ENCODE measurements at places on chromosomes 16 and 17.
A peak's percentile ranks its signal among the peaks of the same experiment; 100 is the strongest.

- DNase-seq: peak; percentile 94
Observed at GRCh38 chr17:76700617-76701470, 9.9 kb downstream of the MXRA7 start.

GRCh38 chr17:40112191-40112711, 9.5 kb upstream of the MSL1 start:
- DNase-seq: no peak

GRCh38 chr17:57319806-57320205, 63.5 kb downstream of the MSI2 start:
- no peak for DNase-seq

DNA sequence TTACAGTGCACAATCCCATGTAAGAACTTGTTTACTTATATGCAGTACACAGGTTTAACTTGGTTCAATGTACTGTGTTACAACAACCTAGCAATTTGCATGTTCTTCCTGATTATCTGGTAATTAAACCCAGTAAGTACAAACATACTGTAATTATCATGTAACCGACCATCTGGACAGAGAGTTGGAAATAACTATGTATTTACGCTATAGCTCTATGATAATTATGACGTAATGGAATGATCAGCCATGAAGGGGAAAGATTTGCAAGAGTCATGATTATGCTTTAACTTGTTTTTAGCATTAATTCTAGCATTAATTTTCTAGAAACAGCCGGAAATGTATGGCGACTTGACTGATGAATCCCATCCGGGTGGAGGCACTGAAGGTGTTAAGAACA, 74.8 kb upstream of the SALL1 start:
- no peak for DNase-seq

- DNase-seq: peak; percentile 6
Observed at GRCh38 chr17:32519228-32520103, 32.7 kb downstream of the CDK5R1 start.

- peak; percentile 36 for DNase-seq
Observed at GRCh38 chr16:87186446-87186845, 130.7 kb downstream of the C16orf95 start.

DNA sequence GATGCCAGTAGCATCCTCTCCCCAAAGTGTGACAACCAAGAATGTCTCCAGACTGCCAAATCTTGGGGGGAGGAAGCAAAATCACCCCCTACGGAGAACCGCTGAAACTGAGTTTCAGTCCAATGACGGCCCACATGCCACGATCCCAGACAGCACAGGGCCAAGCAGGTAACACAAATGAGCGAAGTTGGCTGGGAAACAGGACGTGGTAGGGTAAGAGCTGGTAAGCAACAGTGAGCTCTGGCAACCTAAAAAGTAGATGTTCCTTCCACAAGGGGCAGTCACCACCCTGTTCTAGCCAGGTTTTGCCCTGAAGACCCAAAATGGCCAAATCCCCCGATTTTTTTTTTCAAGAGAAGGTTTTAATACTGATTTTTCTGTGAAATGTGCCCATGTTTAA, 25.4 kb downstream of the ZFHX3 start:
- no peak for DNase-seq

- DNase-seq: no peak
Observed at GRCh38 chr16:57478396-57479204, 7.7 kb downstream of the DOK4 start.

GRCh38 chr17:14150619-14151018, 81.3 kb downstream of the COX10 start:
- no peak for DNase-seq

- DNase-seq: no peak
Observed at GRCh38 chr17:18963126-18964017, 11.4 kb downstream of the SLC5A10 start.

GRCh38 chr16:55529018-55529417, 20.1 kb downstream of the LPCAT2 start:
- no peak for DNase-seq

DNA sequence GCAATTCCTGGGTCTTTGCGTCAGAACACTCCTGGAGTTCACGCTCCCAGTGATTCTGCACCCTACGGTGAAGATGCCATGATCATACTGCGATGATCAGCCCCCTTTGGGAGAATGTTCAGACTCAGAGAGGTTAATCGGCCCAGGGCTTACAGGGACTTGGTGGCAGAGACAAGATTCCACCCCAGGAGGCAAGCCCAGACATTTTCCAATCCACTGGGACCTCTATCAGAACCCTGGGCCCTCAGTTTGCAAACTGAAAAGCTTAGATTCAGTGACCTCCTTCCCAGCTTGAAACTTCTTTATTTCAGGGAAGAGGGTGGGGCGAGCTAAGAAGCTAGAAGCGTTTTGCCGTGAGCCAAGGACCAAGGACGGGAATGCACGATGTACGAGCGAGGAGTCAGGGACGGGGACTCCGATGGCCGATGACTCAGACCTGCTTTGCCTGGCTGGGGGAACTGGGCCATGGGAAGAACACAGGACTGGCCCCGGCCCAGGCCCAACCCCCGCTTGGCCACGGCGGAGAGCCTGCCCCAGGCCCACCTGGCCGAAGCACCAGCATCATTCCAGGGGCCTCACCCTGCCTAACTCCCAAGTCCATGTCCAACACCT, 34.7 kb downstream of the SOCS3 start:
- peak; percentile 73 for DNase-seq

DNA sequence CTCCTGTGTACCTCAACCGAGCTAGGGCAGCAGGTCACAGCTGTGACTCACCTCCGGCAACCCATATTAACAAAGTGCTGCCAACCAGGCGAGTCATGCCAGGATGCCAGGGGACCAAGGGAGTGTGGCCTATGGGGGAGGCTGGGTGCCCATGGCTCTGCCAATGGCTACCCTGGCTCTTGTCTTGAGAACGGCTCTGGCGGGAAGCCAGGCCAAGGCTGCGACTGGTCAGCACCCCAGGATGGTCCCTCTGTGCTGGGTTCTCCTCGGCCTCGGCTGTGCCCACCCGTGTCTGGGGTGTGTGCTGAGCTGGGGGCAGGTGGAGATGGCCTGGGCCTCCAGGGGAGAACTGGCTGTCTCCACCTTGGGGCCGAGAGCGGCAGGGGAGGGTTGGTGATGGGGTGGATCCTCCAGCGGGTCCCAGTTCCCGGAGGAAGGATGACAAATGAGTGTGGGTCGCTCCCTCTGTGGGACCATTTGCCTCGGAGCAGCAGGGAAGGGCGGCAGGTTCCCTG, 75.8 kb downstream of the MRC2 start:
- DNase-seq: peak; percentile 22
